ENCODE measurements at places on chromosomes 6 and 20.
A peak's percentile ranks its signal among the peaks of the same experiment; 100 is the strongest.

DNA sequence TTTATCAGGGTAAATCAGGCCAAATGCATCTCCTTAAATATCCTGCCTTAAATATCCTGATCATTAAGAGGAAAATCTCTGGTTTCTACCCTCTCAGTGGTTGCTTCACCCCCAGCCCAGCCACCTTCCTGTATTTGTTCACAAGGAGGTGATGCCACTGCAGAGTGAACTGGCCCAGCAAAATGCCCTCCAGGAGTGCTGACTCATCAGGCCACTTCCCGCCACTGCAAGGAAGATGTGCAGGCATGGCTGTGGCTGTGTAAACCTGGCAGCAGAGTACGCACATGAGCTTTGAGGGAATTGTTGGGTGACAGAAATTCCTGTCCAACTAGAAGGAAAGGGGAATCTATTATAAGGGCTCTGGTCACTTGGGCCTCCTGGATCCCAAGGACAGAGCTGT lies 13.8 kb downstream of the NQO2 start:
- no peak for DNase-seq

DNA sequence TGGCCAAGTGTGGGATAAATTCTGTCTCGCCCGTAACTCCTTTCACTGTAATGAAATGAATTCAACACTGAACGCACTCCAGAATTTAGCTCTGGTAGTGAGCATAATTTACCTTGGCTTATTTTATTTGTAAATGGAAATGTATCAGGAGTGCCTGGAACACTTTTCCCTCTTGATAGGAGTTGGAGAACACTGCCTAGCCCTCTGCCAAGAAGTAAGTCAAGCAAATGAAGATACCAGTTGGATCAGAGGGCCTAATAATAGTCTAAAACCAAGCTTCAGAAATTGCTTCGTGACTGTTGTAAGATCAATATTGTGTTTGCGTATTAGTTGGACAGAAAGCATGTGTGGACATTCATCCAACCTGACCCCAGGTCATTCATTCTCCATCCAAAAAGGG lies 64.6 kb upstream of the TPD52L1 start:
- DNase-seq = no peak

DNA sequence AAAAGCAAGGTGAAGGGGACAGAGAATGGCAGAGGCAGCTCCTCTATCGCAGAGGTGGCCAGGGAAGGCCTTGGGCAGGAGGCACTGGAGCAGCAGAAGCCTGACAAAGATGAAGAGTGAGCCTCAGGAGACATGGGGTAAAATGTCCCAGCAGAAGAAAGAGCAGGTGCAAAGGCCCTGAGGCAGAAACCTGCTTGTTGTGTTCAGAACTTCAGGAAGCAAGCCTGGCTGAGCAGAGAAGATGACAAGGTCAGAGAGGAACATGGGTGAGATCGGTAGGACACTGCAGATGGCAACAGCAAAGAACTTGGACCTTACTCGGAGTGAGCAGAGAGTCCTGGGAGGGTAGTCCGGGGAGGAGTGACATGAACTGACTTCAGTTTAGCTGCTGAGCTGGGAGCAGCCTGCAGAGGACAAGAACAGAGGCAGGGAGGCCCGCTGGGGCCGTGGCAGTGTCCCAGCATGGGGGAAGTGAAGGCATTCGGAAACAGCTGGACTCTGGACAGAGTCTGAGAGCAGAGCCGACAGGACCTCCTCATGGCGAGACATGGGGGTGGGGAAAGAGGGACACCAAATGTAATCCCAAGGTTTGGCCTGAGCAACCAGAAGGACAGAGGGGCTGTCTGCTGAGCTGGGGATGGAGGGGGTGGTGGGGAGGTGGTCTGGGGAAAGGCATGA lies 106.3 kb downstream of the PREX1 start:
- no peak for DNase-seq

DNA sequence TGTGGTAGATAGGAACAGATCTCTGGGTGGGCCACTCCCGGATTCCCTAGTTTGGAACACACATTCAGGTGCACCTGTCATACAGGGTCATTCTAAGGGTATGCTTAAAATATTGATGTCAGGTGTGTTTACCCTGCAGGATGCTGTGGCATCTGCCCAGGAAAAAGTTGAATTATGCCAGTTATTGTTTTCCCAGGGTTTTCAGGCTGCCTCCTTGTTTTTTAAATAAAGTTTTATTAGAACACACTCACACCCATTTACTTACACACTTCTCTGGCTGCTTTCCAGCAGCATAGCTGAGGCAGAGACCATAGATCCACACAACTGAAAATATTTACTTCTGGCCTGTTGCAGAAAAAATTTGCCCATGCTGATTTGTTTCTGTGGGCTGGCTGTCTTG lies 76.5 kb downstream of the PHACTR3 start:
- DNase-seq = no peak

DNA sequence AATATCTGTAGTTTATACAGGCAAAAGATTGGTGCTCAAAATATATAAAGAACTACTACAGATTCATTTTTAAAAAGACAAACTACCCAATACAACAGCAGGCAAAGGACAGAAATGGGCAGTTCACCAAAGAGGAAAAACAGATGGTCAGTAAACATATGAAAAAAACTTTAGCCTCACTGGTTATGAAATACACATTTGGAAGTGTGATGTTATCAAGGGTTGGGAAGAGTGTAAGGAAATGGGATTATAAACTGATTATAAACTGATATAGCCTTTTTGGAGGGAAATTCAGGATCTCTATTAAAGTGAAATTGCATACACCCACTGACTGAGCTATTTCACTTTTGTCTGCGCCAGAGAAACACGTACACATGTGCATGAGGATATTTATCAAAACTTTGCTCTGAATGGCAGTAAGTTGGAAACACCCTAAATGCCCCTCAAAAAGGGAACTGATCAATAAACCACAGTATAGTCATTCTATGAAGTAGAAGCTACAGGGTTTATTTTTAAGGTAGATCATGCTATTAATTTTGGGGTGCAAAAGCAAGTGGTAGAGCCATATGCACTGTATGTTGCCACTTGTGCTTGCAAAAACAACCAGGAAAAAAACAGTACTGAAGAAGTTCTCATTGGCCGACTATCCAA lies 32.2 kb upstream of the ARFGEF2 start:
- no peak for DNase-seq

DNA sequence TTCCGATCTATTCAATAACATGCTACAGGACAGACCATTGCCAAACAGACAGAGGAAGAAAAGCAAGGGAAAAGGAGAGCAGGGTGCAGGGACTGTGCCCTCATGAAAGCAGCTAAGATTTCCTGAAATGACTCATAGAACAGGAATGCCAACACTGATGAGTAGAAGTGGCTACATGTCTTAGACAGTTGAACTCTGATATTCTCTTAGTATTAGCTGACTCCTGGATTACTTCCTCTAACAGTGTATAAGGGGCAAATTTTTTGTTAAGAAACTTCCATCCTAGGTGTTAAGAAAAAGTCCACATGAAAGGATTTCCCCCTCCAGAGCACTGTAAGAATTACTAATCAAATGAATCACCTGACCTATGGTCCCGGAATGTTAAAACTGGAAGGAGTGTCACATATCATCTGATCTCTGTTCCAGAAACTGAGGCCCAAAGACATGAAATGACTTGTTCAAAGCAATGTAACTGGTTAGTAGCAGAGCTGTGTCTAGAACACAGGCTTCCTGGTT lies 224.9 kb downstream of the IBTK start:
- no peak for DNase-seq

GRCh38 chr6:167153521-167153959 lies 4.2 kb downstream of the GPR31 start:
- no peak for DNase-seq

GRCh38 chr6:54768494-54768893 lies 78.1 kb upstream of the FAM83B start:
- no peak for DNase-seq

DNA sequence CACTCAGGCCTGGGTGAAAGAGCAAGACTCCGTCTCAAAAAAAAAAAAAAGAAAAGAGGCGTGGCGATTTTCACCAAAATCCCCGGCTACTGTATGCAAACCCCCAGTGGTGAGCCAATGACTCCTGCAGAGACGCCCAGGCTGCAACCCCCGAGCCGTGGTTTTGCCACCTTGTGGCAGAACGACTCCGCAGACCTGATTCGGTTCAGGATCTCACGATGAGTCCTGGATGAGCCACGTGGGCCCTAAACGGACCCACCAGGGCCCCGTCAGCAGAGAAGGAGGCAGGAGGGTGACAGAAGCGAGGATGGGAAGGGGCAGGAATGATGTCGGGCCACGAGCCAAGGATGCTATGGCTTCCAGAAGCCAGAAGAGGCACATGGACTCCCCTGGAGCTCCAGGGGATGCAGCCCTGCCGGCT lies 42.5 kb downstream of the SLC2A4RG start:
- DNase-seq = no peak

- no peak for DNase-seq
Observed at GRCh38 chr6:120248451-120248850, 898.9 kb upstream of the MAN1A1 start.

GRCh38 chr6:14174996-14175395 lies 57.4 kb downstream of the CD83 start:
- DNase-seq = no peak

DNA sequence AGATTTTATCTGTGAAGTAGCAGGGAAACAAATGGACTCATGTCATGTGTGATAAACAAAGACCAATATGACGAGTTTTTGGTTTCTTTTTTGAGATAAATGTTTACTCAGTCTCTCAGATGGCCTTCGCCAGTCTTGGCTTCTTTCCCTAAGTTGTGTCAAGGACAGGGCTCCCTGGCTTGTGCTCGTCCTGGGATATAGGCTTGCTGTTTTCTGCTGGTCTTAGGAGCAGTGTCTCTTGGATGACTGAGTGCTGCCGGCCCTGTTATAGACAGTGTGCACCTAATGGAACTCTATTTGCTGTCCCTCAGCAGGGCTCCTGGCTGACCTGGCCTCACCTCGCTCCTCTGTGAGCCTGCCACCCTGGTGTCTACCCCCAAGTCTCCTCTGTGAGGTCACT lies 324.1 kb upstream of the SYNCRIP start:
- DNase-seq = no peak

- peak; percentile 46 for DNase-seq
Observed at GRCh38 chr6:89977808-89978748, 83.8 kb downstream of the GJA10 start.

- no peak for DNase-seq
Observed at GRCh38 chr6:109759098-109759955, 68.2 kb downstream of the FIG4 start.

DNA sequence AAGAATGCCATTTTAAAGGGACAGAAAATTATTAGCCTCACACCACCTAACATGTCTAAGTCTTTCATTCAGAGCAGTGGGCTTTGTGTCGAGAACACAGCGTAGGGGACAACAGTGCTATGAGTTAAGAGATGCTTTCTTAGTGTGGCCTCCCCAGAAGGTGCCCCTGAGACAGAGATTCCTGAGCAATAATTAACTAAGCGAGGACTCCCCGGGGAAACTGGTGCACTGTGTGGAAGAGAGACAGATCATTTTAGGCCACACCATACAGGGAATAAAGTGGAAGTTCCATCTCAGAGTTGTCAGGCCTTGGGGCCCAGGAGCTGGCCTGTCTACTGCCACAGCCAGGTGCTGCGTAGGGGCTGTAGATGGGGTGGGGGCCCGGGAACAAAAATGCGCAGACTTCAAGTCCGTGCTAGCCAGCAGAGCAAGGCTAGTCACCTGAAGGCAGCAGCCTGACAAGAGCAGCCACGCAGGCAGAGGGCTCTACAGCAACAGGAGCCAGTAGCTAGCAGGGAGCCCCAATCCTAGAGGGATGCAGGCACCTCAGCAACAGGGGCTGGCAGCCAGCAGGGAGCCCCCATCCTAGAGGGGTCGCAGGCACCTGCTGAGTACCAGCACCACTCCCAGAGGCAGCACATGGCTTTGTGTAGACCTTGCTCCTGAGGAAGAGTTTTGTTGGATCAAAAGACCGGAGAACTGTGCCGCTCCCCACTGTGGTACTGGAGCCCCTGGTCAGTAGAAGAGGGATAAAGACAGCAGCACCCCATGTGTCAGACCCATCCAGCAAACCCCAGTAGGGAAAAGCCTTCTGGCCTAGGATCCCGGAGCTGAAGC lies 63.0 kb upstream of the NXT1 start:
- peak; percentile 8 for DNase-seq

DNA sequence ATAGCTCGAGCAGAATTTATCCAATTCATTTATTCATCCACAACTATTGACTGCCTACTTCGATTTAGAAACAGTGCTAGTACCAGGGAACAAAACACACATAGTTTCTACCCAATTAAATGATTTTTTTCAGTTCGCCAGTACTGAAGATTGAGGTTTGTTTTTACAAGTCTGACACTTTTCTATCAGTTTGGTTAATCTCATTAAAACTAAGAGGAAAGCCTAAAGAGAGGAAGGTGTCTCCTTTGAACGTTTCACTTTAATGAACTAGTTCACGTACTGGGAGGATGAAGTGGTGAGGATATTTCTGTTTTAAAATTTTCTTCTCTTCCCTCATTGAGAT lies 570 bp upstream of the ANKS1A start:
- no peak for DNase-seq

DNA sequence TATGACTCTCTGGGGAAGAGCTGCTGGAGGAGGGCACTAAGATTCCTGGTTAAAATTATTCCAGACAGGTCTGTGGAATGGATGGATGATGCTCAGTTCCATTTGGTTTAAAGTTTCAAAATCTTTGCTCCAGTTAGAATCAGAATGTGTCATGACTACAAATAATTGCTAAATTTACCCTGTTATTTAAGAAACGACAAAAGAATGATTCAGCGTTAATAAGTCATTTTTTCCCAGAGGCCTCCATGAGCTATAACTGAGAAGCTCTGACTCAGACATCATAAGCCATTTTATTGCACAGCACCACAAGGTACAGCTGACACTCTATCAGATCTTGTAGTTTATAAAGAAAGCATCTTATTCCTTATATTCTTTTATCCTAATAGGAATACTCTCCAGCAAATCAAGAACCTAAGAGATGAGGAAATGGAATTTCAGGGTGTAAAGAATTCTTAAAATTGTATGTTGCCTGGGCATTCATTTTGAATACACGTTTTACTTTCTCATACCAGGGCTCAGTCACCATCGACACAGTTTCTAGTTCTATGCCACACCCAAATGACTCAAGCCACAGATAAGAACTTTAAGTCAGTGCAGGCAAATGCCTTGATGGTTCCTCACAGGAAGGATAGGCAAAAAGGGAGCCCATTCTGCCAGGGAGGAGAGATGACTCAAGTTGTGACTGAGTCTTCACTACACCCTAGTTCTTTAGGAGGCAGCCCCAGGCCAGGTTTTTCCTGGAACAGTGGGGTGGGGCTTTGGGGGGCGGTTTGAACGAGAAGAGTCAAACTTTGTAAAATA lies 636.0 kb downstream of the MMUT start:
- DNase-seq = no peak
